ENCODE measurements at places on chromosomes 7 and 10. TPM values are rescaled to one million over a fixed set of nuclear protein-coding genes. Genes with fewer than 3 reads are reported as not detected.

The FOXI2 gene
- not detected for total RNA-seq

The HOXA13 gene
- total RNA-seq, result 0.06 TPM

The PON1 gene
- total RNA-seq, result not detected

The CAV2 gene
- 316 TPM for total RNA-seq

The SYT15B gene
- under 0.01 TPM for total RNA-seq

- DNase-seq, result no peak
These were observed 230.5 kb upstream of the TMEM229A start for GRCh38 chr7:124263232-124263827.

- no peak for DNase-seq
These were observed 55.2 kb downstream of the PWWP2B start for GRCh38 chr10:132452216-132452650.

GRCh38 chr7:98204670-98205069 lies 6.6 kb upstream of the BHLHA15 start:
- no peak for DNase-seq

GRCh38 chr10:48744587-48744986 lies 59.9 kb downstream of the WDFY4 start:
- DNase-seq, result no peak

GRCh38 chr7:159039716-159040115 lies 105.0 kb downstream of the VIPR2 start:
- DNase-seq, result no peak

- DNase-seq, result no peak
These were observed 535.4 kb downstream of the ANKRD7 start for GRCh38 chr7:118759921-118760320.
